ENCODE measurements at places on chromosomes 3 and 15. TPM values are rescaled to one million over a fixed set of nuclear protein-coding genes. Genes with fewer than 3 reads are reported as not detected.

DNA sequence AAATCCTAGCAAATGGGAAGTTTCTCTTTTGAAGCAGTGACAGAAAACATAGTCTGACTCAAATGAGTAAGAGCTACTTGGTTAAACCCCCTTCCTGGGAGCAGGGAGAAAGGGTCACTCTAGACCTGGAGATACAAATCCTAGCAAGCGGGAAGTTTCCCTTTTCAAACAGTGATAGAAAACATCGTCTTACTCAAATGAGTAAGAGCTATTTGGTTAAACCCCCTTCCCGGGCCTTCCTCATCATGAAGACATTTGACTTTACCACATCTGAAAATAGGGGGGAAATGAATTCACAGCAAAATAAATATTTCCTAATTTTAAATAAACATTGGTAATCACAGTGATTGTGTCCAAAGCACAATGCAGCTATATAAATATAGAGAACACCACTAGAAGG is 79.2 kb downstream of the FOXB1 start:
- no peak for DNase-seq

DNA sequence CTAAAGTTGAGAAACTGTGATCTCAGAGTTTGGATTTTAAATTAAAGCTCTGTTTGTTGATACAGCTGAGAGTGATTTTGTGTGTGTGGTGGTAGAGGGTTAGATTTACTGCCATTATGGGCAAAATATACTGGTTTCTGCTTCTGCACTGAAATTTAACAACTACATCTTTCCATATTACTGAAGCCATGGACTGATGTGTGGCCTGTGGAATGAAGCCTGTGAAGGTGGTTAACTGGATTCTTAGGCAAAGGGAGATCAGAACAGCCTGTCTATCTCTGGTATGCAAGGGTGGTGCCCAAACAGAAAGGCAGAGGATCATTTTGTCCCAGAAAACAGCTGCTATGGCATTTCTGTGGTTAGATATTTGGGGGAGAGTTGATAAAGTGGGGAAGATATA is 297.3 kb upstream of the THBS1 start:
- no peak for DNase-seq

GRCh38 chr15:98813951-98814350 is 165.6 kb downstream of the IGF1R start:
- no peak for DNase-seq

- no peak for DNase-seq
These were observed 351.5 kb upstream of the TPM1 start for GRCh38 chr15:62691008-62691407.

CTDSPL gene
- total RNA-seq = 20.9 TPM

MUC20 gene
- total RNA-seq = 38.8 TPM

HYAL1 gene
- not detected for total RNA-seq

Measured in stomach (tissue), 19 donors.